RCC 7860 (cell line): ENCODE measurements at places on chromosomes 16 and 17.

DNA sequence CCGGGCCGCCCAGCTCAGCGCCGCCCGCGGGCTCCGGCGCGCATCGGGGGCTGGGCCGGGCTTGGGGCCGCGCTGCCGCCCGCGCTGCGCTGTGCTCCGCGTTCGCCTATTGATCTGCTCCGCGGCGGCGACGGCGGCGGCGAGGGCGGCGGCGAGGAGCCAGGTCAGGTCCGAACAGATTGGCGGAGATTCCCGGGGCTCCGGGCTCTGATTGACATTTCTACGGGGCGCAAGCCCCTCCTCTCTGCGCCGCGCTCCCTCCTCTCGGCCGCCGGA, 559 bp downstream of the IRX3 start:
- DNase-seq: no peak

DNA sequence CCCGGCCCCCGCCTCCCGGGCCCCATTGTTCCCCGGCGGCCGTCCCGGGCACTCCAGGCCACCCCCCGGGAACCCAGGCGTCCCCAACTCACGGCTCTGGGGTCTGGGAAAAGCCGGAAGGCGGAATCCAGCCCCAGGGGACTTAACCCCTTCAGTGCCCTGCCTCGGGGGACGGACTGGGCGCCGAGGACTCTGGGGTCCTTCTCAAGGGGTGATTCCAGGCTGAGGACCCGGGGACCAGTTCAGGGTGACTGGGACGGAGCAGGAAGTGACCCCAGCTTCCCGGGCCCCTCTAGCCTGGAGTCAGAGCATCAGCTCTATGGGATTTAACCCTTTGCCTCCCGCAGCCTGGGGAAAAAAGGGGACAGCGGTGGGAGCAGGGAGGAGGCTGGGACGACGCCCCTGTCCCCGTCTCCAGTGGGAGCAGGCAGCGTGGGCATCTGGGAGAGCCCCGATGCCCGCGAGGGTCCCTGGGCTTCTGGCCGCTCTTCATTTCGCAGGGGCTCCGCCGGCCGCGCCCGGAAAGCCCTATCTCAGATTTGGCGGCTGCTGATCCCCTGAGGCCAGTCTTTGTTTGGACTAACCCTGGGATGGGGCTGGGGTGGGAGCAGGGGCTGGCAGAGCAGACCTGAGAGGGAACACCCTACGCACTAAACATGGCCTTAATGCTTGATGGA, at the start of gene ZNF629:
Gene ZNF629 (minus strand): TSS at position 270 of the 677 bp plus-strand sequence. CDS start 2,723 bp downstream, outside the sequence.
- peak; percentile 33 for DNase-seq

GRCh38 chr16:66711581-66711980, 15.0 kb upstream of the CMTM4 start:
- no peak for DNase-seq

DNA sequence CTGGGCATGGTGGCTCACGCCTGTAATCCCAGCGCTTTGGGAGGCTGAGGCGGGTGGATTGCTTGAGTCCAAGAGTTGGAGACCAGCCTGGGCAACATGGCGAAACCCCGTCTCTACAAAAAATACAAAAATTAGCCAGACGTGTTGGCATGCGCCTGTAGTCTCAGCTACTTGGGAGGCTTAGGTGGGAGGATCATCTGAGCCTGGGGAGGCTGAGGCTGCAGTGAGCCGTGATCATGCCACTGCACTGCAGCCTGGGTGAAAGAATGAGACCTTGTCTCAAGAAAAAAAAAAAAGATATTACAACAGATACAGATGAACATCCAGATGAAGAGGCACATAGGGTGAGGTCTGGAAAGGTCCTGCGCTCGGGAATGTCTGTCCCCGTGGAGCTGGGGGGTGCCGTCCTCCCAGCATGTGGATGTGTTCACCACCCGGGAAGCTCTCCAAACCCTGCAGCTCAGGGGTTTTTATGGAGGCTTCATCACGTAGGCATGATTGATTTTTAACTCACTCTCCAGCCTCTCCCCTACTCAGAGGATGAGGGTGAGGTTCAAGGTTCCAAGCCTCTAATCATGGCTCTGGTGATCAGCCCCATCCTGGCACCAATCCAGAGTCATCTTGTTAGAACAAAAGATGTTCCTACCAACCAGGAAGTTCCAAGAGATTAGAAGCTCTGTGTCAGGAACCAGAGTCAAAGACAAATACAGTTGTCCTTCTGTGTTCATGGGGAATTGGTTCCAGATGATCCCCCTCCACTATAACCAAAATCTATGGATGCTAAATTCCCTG, 85.0 kb upstream of the DNAJA2 start:
- DNase-seq: peak; percentile 24

DNA sequence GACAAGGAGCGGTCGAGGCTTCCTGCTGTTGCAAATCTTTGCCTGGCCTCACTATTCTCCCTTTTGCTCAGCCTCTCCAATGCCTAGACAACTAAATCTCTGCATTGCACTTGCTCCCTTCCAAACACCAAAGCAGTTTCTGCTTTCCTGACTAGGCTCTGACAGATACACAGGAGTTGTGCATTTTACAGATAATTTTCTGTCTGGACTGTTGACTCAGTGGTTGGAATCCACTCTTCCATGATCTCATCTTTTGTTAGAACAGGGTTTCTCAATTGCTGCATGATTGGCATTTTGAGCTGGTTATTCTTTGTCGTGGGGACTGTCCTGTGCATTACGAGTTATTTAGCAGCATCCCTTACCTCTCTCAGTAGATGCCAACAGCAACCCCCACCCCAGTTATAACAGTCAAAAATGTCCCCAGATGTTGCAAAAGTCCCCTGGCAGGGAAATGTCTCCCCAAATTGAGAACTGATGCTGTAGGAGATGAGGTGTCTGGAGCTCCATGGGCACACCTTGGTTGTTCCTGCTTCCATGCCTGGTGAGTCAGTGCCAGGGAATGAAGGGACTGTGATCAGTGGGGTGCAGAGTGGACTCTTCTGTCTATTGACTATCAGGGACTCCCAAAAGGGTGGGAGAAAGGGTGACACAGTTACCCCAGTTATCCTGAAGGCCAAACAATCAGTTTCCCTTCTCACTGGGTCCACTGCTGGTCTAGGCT, 557.4 kb upstream of the PSMD7 start:
- peak; percentile 10 for DNase-seq

DNA sequence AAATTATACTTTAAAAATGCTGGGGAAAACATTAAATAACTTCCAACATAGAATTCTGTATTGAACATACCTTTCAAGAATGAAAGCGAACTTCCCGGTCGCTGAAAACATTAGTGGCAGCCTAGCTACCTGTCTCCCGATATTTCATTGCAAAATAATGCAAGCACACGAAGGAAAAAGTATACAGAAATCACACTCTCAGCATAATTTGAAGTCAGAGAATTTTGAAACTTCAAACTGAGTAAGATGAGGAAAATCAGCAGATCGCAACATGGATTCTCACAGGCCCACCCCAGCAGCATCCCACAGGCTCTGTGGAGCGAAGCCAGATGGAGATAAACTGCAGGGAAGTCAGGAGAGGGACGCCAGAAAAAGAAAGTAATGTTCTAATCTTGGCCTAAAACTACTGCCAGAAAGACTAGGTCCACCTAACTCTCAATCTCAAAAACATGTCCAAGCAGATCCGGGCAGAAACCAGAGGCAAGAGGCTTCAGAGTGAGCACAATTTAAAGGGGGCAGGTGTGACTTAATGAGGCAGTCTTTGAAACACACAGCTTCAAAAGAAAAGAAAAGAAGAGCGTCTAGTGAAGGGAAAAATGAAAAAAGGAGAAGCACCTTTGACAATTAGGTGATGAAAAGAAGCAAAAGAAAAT, 4.8 kb upstream of the GOSR1 start:
- DNase-seq: no peak

GRCh38 chr16:21643785-21644184, 8.6 kb downstream of the IGSF6 start:
- no peak for DNase-seq

GRCh38 chr17:11238705-11239104, 2.3 kb upstream of the SHISA6 start:
- no peak for DNase-seq

GRCh38 chr17:57458718-57459285, 202.5 kb downstream of the MSI2 start:
- no peak for DNase-seq

GRCh38 chr17:18159551-18160120, 24.0 kb upstream of the ALKBH5 start:
- no peak for DNase-seq
